ENCODE measurements at places on chromosomes 5 and 9.

DNA sequence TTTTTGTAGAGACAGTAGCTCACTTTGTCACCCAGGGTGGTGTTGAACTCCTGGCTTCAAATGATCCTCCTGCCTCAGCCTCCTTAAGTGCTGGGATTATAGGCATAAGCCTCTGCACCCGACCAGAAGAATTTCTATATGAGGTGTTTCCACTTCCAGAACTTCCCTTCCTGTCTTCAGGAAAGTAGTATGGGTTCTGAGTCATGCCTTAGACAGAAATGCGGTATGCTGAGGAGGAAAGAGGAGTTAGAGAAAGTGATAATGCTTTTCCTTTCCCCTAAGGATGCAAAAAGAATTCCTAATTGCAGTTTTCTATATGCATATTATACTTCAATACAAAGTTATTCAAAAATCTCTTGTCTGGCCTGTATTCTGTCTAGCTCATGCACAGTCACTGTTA, 16.4 kb upstream of the ADAMTSL1 start:
- DNase-seq, result no peak

GRCh38 chr9:27473111-27473529, 51.0 kb upstream of the IFNK start:
- no peak for DNase-seq

- DNase-seq, result no peak
Observed at GRCh38 chr5:28369418-28369817, 1331.0 kb upstream of the CDH9 start.

GRCh38 chr9:30982301-30982700, 1402.1 kb upstream of the ACO1 start:
- DNase-seq, result no peak

DNA sequence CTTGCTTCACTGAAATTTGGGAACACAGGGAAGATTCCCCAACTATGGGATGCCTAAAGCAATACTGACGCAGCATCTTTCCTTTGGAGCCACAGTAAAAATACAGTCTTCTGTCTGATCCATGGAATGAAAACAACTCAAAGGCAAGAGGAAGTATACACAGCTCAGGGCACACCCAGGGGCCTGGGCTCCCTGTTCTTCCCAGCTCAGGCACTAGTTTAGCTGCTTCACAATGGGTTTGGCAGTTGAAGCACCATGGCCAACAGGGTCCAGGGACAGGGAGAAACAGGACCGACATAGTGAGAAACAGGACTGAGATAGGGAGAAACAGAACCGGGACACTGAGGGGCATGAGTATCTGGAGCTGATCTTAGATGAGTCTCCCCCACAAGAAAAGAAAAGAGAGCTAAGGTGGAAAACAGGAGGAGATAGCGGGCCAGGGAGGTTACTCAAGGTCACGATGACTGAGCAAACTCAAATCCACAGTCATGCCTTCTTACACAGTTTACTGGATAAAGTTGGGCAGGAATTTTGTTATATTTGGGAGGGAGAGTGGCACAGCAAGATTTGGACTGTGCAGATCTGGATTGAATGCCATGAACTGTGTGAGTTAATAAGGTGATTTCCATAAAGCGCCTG, 198.8 kb downstream of the SMARCA2 start:
- no peak for DNase-seq

DNA sequence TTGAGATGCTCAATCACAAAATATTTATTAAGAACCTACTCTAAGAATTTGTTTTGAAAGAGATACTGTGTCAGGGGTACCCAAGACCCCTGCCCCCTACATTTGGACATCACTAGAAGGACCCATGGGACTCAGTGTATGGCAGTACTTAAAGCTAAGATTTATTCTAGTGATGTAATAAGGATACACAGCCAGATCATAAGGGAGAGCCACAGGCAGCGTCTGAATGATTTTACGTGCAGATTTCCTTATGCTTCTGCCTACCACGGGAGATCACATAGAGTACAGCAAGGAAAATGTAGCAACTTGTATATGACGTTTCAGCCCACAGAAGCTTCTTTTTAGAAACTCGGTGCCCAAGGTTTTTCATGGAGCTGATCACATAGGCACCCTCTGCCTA, 172.9 kb downstream of the DEPDC1B start:
- no peak for DNase-seq

GRCh38 chr9:77843076-77843870, 188.3 kb downstream of the GNAQ start:
- DNase-seq, result no peak

- DNase-seq, result no peak
Observed at GRCh38 chr9:136403915-136404800, 4.2 kb upstream of the SNAPC4 start.

GRCh38 chr5:126385524-126386502, 37.4 kb upstream of the GRAMD2B start:
- DNase-seq, result no peak

DNA sequence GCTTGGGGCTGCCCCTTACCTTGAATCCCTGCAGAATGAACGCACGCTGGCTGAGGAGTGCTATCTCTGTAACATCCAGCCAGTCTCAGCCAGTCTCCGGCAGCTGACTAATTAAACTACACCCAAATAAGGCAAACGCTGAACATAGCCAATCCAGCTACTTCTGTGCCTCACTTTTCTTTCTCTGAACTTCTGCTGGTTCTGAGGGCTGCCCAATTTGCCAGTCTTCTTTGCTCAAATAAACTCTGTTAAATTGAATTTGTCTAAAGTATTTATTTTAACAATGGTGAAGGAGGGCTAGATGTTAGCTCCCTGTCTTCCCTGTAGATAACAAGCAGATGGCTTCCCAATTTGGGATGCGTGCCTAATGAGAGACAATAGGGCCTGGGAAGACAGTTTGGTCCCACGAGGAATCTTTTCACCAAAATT, 154.0 kb upstream of the NFIL3 start:
- no peak for DNase-seq

- no peak for DNase-seq
Observed at GRCh38 chr9:93890436-93890935, 64.7 kb downstream of the BARX1 start.

- no peak for DNase-seq
Observed at GRCh38 chr5:155282503-155283107, 269.1 kb downstream of the KIF4B start.

DNA sequence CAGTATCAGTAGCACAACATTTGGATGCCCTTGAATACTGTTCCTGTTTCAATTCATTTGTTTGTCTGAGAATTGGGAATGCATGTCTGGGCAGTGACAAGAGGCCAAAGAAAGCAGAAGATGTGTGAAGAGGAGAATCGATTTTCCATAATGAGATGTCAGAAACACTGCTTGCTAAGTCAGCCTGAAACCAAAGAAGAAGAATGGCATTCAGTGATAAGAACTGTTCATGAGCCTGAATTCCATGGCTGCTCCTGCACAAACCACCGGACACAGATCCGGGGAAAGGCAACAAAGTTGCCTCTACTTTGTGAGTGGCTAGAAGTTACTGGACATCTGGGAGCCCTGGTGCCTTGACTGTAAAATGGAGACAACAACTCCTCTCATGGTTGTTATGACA, 207.2 kb upstream of the RASEF start:
- no peak for DNase-seq

GRCh38 chr5:60929024-60929423, 15.8 kb downstream of the ERCC8 start:
- no peak for DNase-seq

GRCh38 chr5:110738503-110738811, 350 bp upstream of the SLC25A46 start:
- DNase-seq, result no peak

- no peak for DNase-seq
Observed at GRCh38 chr9:93168581-93168980, 15.4 kb upstream of the WNK2 start.

GRCh38 chr5:172150514-172151425, 37.3 kb downstream of the STK10 start:
- DNase-seq, result no peak

DNA sequence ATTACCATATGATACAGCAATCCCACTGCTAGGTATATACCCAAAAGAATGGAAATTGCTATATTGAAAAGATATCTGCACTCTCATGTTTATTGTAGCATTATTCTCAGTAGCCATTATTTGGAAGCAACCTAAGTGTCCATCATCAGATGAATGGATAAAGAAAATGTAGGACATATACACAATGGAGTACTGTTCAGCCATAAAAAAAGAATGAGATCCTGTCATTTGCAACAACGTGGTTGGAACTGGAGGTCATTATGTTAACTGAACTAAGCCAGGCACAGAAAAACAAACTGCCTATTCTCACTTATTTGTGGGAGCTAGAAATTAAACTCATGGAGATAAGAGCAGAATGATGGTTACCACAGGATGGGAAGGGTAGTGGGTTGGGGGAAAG, 63.1 kb upstream of the TTC23L start:
- DNase-seq, result no peak

GRCh38 chr5:112914584-112914983, 7.4 kb downstream of the REEP5 start:
- DNase-seq, result no peak

DNA sequence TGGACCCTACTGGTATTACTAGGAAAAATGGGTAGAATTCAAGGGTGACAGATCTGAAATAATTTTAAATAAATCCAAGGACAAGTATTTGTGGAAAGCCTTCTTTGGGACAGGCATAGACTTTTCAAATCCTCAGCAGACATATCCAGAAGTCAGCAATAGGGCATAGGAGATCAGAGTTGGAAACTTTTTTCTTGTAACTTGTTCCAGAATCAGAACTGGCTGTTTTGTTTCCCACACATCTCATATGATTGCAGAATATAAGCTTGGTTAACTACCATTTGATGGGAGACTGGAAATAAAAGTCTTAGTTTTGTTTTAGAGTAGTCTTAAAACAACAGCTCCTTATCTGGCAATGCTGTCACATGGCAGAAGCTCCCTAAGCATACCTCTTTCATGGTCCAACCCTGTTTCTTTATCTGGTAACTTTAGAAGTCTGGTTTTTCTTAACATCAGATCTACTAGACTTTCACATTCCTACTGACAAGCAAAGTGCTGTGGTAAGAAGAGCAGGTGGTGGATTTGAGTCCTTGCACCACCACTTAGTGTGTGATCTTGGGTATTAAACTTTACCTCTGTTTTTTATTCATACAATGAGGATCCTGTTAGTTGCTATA, 25.1 kb downstream of the XRCC4 start:
- DNase-seq, result no peak

- no peak for DNase-seq
Observed at GRCh38 chr5:142836048-142836447, 65.9 kb downstream of the ARHGAP26 start.

- DNase-seq, result no peak
Observed at GRCh38 chr9:124658165-124659017, 112.7 kb downstream of the NR6A1 start.

DNA sequence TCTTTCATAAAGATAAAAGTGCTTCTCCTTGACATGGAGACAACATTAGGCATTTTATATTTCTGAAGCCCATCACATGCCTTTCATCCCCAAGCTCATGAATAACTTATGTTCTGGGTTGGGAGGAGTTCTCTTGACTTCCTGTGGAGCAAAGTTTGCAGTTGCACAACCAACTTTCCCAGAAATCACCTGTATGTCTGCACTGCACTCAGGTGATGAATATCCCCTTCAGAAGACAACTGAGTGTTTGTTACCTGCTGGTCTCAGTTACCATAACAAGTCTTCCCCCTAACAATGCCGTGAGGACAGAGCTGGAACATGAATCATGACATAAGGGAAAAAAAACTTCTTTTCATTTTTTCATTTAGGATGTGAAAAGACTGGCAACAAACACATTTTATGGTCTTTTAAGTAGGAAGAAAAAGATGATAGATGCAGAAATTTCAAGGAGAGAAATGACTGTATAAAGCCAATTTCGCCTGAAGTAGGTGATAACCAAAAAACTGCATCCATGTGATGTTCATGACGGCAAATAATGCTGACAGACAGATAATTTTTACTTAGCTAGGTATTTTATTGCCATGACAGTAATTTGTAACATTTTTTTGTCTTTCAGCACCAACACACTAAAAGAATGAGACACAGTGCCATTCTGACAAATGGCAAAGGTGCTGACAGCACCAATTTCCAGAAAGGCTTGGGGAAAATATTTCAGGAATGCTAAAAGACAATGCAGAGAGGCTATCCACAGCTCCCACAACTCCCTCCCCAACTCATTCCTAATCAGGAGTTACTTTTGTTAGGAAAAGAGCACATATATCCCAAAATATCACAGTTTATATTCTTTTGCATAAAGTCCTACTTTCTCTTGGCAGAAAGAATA, 656.3 kb downstream of the PRELID2 start:
- no peak for DNase-seq

DNA sequence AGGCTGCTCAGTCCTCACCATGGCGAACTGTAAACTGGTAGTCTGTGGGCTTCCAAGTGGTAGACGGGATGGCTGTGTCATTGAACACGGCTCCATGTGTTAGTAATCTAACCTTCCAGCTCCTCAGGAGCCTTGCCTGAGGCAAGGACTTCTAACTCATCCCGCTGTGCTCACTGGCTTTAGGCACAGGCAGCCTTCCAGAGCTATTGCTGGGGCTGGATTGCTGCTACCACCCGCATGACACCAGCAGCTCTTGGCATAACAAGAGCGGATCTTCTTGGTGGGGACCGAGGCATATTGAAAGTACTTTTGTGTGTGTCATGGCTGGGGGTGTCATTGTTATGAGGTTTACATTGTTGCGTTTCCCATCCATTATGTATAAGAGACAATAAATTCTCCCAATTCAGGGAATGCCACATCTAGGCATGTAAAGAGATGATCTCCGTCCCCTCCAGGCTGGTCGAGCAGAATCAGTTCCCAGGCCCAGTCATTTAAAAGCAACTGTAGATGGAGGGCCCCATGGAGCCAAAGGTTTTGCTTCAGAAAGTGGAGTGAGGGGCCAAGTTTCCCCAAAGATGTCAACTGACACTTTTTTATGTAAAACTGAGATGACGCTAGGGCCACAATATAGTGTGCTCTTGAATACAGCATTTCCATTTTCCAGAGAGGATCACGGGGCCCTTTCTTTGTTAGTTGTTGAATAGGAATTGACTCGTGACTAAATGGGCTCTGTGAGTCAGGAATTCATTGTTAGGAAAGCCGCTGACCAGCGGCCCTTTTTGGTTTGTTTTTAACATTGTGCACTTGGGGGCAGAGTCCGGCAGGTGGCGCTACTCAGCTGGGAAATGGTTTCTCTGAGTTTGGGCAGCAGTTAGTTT, 759.5 kb downstream of the TAF11L14 start:
- DNase-seq, result no peak

DNA sequence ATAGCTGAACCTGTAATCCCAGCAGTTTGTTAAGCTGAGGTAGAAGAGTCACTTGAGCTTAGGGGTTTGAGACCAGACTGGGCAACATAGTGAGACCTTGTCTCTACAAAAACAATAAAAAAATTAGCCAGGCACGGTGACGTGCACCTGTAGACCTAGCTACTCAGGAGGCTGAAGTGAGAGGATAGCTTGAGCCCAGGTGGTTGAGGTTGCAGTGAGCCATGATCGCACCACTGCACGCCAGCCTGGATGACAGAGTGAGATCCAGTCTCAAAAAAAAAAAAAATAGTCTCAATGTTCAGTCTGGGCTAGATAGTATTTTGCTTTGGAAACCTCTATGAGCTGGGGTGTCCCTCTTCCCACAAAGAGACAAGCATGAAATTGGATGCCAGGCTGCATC, 51.9 kb upstream of the IQGAP2 start:
- DNase-seq, result no peak

- no peak for DNase-seq
Observed at GRCh38 chr5:819078-819477, 31.7 kb downstream of the ZDHHC11 start.

GRCh38 chr9:127452691-127453090, 1.4 kb downstream of the LRSAM1 start:
- no peak for DNase-seq

- no peak for DNase-seq
Observed at GRCh38 chr9:76431601-76432000, 27.4 kb upstream of the GCNT1 start.

All from activated naive CD8-positive, alpha-beta T cell treated with anti-CD3 and anti-CD28 coated beads, Interleukin-2, amount 50 U/mL, for 16 hours (primary cell).